Smooth muscle cell of the brain vasculature (primary cell): ENCODE measurements at places on chromosomes 3 and 15.

DNA sequence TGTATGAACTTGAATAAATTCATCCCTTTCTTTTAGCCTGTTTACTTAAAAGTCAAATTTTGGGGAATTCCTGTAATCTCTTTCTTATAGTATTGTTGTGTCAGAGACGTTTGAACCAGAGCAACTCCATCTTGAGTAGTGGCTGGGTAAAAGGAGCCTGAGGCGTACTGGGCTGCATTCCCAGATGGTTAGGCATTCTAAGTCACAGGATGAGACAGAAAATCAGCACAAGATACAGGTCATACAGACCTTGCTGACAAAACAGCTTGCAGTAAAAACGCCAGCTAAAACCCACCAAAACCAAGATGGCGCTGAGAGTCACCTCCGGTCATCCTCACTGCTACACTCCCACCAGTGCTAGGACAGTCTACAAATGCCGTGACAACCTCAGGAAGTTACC, 94.5 kb downstream of the P3H2 start:
- no peak for DNase-seq

DNA sequence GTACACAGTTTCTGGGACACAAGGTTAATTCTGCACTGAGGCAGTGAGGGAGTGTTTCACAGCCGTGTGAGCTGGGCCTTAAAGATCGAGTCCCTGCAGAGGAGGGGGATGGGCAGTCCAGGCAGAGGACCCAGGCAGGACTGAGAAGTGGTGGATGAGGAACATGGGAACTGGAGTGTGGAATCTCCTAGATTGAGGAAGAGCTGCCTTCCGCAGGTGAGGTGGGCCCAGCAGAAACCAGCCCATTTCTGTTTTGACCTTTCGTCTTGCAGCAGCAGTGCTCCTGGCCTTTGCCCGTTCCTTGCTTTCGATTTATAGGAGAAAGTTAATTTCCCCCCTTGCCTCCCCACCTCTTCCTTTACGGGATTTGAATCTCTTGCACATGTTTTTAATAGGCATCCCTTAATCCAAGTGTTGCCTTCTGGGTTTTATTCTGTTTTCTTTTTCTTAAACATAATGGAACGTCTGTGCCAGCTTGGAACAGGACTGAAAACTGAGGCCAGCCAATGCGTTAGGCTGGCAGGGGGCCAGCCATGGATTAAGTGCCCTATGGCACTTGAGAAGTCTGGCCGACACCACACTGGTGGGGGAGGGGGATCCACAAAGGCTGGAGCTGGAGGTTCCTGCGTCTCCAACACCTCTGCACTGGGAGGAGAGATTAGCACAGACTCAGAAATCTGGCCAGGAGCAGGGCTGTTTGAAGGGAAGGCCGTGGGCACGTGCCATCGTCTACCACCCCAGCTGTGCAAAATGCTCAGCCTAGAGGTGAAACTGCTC, 78.1 kb downstream of the AAGAB start:
- DNase-seq, result no peak

DNA sequence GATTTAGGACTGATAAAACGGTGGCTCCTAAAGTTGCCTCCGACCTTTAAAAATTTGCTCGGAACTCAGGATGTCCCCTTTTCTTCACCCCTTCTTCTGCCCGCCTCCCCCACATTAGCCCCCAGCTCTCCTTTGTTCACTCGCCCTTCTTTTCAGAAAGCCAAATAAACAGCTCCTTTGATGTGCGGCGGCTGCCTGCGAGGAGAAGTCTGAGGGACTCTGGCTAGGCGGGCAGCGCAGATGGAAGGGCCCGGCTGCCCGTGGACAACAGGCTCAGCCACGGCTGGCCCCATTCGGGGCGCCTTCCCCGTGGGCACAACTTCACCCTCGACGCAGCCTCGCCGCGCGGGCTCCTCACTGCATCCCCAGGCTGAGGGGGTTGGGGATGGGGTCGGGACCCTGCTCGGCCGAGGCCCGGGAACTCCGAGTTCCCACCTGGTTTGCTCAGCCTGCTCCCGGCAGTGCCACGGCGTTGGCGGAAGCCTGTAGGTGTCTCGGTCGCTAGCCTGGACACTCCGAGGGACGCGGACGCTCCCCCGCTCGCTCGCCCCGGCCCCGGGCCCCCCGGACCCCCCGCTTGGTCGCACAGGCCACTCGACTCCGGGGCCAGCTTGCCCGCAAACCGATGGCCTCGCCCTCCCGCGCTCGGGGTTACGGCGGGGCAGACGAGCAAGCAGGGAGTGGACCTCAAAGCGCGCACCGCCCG, 897 bp upstream of the TLE3 start:
- no peak for DNase-seq

GRCh38 chr3:72520690-72521308, 327.4 kb downstream of the SHQ1 start:
- no peak for DNase-seq

GRCh38 chr3:85591451-85591850, 632.7 kb downstream of the CADM2 start:
- no peak for DNase-seq

DNA sequence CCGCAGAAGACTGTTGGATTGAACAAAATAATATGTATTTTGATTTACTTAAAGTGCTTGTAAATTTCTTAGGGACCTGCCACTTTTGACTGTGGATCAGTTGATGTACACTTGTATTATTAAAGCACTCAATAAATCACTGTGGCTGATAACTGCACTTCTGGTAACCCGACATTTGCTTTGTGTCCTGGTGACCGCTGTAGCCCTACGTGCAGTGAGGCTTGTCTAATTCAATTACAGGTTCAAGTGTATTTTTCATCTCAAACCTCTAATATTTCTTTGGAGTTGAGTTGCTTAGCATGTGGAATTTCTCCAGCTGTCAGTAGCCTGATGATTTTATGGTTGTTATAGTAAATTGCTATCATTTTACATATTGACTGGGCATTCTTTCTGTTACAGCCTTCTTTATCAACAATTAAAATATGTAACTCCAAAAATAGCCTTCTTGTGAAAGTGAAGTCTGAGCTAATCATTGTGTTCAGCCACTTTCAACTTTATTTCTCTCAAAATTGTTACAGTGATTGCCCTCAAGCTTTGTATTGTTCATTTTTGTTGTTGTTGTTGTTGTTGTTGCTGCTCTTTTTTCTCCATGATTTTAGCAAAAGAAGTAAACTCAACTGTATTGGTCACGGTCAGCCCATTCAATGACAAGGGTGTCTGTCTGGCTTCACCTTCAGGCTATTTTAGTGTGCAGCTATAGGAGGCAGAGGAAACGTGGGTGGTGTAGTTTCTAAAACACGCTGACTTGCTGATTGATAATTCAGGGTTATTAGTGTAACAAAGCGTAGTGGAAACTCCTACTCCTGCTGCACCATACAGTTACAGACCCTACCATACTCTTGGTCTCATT, 215.1 kb upstream of the UBE2E1 start:
- DNase-seq, result no peak

- DNase-seq, result no peak
These were observed 63.9 kb downstream of the NMD3 start for GRCh38 chr3:161284989-161285388.

DNA sequence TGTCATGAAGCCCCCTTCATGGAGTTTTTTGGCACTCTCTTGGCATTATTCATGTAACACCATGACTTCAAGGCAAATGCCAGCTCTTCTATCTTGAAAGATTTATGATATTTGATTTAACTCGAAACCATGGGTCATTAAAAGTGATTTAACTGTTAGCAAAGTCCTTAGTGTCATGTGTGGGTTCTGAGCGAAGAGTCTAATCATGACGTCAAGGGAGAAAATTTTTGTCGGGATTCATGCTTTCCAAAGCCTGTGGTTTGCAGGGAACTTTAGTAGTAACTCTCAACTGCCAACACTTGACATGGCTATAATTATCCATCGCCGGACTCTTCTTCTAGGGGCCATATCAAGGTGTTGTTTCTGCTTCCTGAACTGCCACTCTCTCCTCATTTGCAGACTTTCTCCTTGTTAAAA, 11.5 kb downstream of the GXYLT2 start:
- DNase-seq, result no peak

DNA sequence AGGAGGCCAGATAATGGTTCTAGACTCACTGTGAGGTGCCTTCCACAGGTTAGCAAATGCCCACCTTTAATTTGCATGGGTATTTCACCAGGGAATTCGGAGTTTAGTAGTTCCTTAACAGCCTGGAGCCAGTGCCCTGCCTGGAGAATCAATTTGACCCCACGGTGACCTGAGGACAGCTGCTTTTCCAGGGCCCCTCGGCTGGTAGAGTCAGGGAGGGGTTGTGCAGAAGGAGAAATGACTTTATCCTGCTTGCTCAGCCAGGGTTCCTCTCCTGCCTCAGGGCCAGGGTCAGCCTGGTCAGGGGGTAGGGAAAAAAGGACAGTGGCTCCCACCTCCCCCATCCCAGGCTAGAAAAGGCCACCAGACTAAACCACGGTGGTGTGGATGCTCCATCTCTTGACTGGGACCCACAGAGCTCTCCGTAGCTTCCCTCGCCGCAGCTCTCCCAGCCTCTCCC, 12.0 kb downstream of the DLL4 start:
- no peak for DNase-seq

DNA sequence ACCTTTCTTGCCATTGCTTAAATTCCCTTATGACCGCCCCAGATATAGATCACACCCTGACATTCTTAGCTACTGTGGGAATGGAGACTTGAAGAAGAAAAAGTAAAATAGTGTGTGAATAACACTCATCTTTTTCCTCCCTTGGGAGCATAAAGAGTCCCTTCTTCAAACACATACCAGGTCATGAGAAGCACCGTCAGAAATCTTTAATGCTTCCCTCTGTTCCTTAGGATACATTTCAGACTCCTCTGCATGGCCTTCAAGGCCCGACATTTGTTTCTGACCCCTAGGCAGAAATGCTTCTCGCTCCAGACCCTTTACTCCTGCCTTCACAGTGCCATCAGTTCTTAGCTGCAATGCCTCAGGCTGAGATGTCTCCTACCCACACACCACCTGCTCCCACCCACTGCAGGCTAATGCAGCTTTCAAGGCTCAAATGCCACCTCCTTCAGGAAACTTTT, 143.8 kb upstream of the IL12A start:
- no peak for DNase-seq

DNA sequence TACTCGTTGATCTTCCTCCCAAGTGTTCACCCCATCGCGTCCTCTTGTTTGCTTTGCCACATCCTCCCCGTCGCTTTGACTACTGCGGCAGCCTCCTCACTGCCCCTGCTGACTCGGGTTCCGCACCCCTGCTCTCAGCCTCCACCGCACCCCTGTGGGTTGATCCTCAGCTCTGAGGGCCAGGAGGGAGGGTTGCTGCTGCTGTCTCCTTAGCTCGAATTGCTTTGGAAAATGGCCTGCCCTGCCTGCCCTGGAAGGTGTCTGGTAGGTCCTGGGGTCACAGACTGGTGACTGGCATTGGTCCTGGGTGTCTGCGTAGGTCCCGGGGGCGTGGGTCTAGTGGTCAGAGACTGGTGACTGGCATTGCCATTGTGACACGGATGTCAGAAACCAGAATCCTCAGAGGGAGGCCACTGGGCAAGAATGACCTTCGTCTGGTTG, 9.4 kb downstream of the MUC4 start:
- DNase-seq, result no peak

DNA sequence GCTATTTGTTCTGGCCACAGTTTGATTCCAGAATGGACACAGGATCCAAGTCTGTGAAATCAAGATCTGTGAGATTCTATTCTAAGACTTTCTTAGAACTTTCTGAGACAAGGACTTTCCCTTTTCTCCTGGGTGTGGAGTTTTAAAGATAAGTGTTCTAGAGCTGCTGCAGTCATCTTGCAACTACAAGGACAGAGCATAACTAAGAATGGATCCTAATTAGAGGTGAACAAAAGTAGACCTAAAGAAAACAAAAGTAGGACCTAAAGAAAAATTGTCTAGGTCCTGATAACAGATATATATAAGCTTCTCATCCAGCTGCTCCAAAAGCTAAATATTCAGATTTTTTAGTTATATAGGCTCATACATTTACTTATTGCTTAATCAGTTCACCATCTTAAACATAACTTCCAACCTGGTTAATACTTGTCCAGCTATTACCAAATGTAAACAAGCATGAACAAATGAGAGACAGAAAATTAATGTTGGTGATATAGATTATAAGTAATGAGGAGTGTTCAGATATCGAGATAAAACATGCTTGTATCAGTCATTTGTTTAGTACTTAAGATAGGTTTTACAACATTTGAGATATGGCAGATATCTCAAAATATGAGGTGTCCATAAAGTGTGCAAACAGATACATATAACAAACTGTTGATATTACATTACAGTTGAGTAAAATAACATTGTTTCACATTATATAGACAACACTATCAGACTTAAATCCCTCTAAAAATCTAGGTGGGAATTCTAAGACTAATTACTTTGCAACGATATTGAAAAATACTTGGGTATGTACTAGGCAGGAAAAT, 75.1 kb downstream of the CD200 start:
- no peak for DNase-seq

DNA sequence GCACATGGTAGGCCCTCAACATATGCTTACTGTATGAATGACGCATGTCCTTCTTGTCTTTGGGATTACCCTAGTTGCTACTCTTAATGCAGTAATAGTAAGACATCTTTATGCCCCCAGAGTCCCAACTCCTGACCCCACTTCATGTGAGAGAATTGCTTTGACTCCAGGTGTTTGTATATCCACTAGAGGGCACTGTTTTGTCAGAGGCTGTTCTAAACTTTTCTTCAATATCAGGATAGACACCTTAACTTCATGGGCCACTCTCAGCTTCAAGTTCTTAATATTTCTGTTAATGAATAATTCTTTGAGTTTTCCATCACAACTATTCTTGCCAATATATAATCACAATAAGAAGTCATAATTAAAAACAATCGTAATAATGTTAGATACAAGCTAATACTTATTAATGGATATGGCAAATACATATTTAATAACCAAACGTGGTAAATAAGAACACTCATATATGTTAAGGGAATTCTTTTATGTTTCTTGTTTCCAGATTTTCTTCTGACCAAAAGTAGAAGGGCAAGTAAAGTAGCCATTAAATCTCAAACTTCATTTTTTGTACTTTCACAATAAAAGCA, 337.2 kb upstream of the DNAJC19 start:
- no peak for DNase-seq
